ENCODE measurements at places on chromosomes 5 and 9.

- DNase-seq = no peak
Measured at GRCh38 chr5:129384736-129385135, 75.4 kb upstream of the ADAMTS19 start.

DNA sequence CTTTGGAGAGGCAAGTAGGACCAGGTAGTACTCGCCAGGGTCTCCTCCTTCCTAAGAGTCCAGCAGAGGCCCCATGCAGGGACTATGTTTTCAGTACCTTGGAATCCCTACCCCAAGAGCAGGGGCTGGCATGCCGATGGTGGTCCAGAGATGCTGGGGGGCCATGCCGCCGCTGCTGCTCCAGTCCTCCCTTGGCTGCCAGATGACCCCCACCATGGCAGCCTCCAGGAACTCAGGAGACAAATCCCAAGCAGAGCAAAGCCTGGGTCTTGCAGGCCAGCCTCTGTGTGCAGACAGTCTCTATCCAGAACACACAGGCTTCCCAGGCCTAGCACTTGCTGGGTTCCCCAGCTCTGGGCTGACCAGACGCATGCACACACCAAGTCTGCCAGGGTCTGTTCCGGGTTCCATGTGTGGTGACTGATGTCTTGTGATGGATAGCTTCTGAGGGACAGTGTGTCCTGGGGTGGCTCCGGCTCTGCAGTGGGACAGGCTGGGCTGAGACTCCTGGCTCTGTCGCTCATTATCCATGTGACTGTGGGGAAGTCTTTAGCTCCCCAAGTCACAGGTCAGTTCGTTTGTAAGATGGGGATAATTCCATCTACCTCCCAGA is 127.3 kb downstream of the CRB2 start:
- no peak for DNase-seq

DNA sequence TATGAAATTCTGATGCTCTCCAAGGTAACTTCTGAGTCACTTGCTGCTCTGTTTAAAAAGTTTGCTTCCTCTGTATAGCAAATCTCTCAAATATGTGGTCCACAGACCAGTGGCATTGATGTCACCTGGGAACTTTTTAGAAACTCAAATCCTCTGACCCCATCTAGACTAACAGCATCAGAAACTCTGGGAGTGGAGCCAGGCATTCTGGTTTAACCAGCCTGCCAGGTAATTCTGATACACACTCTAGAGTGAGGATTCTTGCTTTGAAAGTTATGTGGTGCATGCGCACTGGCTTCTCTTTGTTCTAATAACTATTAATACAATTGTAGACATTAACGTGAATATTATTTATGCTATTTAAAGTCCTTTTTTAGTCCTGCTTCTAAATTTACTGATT is 298.1 kb downstream of the SLF1 start:
- no peak for DNase-seq

GRCh38 chr5:41067714-41068568 is 3.2 kb downstream of the MROH2B start:
- DNase-seq = no peak

GRCh38 chr5:171505473-171506043 is 86.1 kb downstream of the FGF18 start:
- DNase-seq = no peak
